ENCODE measurements at places on chromosomes 12 and 14.

DNA sequence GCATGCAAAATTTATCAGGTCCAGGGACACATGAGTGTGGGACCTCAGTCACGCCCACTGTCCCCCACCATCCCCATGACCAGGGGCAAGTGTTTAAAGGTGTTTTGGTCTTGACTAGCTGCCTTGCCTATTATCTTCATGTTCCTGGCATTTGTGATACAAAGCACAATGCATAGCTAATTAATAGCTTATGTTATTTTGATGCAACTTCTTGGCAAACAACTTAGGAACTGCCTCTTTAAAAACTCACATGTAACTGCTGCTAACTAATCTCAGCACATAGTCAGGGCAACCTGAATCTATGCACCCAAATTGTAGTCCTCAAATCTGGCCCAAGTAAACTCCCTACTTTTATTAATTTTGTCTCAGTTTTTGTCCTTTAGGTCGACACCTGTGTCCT is 7.4 kb upstream of the OR6J1 start:
- no peak for DNase-seq

DNA sequence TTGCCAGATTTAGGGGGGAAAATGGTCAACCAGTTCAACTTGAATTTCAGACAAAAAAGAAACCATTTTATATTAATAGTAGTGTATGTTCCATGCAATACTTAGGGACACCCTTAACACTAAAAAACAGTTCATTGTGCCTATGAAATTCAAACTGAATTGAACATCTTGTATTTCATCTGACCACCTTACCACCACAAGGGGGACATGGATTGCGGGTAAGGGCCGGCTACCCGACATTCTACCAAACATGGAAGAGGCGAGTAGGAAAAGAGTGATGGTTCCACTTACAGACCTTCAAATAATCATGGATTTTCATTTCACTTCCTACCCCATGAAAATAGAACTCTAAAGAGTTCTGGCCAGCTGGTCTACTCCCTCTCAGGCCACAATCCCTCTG is 10.3 kb upstream of the STK38L start:
- DNase-seq, result no peak

DNA sequence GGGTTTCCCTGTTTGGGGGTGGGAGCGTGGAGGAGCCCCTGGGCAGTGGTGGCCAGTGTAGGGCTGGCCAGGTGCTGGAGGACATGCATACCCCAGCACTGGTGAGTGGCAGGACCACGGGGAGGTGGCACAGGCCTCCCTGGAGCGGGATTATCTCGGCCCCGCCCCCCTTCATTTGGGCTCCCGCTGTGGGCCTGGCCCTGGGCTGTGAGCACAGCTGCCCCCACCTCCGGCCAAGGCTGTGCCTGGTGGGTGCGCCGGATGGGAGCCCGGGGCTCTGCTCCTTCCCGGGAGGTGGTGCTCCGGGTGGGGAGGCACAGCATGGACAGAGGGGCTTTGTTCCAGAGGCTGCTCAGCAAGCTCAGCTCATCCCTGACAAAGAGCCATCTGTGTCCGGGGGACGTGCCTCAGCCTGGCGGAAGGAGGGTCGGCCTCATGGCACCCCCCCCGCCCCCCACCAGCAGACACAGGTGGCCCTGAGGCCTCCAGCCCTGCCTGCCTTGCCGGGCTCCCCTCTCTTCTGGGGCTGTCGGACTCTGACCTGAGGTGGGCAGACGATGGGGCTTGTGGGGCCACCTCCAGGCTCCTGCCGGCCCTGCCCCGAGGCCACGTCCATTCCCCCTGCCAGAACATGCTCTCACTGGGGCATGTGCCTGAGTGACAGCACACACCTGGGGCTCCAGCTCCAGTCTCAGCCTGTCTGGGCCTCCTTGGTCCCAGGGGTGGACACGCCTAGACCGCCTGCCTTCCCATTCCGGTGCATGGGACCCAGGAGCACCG is 8.4 kb downstream of the TEDC1 start:
- DNase-seq, result no peak

DNA sequence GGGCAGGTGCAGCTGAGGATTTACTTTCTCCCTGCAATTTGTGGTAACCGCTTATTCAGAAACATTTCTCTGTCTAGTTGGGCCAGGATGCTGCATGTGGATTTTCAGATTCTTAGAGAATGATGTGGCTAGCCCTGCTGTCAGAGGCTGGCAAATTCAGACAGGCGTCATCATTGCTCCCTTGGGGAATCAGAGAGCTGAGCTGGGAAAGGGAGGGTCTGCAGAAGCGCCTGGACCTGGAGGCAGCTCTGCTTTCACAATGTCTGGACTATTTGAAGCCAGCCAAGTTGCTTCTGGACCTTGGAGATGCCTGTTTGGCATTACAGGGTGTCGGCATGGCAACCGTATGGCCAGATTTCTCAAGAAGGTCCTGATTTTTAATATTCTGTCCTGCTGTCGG is 3.4 kb downstream of the GALNT16 start:
- DNase-seq, result peak; percentile 19

- DNase-seq, result no peak
Measured at GRCh38 chr12:122437656-122438121, 15.2 kb upstream of the CLIP1 start.

GRCh38 chr14:47917344-47917954 is 242.0 kb upstream of the MDGA2 start:
- peak; percentile 9 for DNase-seq

DNA sequence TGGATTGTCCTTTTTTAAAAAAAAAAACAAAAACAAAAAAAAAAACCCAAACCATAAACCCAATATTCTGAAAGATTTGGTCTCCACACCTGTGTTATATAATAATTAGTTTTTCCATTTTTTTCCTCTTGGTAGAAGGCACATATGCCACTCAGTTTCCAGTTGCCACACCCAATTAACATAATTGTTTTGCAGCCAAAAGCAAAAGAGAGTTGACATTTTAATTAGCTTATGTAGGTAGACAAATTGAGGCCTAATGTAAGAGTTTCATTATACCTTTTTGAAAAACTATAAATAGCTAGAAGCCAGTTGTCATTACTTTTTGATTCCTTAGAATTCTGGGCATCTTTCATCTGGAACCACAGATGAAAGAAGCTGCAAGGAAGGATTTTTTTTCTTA is 21.0 kb downstream of the PTPN11 start:
- DNase-seq, result no peak

GRCh38 chr12:40727774-40728483 is 35.7 kb downstream of the CNTN1 start:
- DNase-seq, result no peak

GRCh38 chr12:72465940-72466630 is 193.9 kb downstream of the TRHDE start:
- no peak for DNase-seq

DNA sequence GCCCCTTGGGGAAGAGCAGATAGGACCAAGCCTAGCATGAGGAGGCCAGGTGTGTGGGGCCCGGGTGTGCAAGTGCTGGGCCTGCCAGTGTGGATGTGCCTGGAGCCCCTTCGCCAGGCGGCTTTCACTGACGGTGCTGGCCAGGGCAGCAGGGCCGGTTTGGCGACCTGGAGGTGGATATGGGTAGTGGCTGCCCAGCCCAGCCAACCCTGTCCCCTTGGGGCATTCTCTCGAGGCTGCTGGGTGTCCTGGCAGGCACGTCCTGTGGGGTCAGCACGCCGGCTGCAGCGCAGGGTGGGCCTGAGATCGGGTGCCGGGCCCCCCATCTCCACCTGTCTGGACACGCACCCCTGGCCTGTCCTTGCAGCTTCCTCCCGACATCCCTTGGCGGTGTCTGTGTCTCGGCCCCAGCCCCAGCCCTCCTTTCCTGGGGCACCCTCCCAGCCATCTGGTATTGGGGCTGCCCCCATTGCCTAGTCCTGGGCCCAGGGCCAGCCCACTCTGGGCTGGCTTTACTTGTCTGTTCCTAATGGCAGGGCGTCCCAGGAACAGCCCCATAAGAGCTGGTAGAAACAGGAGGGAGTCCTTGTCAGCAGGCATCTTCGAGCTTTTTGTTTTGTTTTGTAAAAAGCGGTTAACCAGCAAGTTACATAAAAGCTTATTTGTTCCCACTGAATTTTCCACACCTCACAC is 7.2 kb upstream of the CRIP2 start:
- no peak for DNase-seq

- DNase-seq, result no peak
Measured at GRCh38 chr12:31702047-31702446, 26.8 kb downstream of the AMN1 start.

- no peak for DNase-seq
Measured at GRCh38 chr12:64400041-64400440, 4.2 kb upstream of the XPOT start.

DNA sequence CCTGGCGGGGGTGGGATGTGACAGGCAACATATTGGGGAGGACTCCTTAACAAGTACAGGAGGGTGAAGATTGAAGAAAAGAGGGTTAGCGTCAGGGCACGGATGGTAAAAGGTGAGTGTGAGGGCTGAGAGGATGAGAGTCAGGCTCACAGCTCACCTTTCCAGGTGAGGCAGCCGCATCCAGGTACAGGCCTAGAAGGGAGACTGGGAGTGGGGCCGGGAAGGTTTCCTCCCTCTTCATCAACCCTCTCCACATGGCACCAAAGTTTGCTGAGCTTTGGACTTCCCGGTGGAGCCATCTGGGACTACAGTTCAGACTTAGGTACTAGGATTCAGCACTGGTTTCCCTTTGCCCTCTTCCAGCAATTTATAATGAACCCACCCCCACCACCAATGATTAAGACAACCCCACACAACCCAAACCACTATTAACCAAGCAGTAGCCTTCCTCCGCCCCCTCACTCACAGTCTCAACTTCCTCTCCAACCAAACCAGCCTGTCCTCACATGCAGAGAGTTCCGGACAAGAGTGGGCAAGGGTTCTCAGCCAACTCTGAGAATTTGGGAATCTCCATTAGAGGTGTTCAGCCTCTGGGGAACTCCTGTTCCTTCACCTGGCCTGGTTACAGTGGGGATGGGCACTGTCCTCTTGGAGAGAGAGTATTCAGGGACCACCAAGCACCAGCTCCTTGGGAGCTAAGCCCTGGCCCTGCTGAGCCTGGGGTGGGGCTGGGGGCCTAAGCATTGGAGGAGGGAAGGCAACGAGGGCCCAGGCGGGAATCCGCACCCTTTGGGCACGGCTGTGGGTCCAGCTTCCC is 2.4 kb upstream of the HOXC4 start:
- DNase-seq, result no peak

- no peak for DNase-seq
Measured at GRCh38 chr12:91555436-91556415, 373.1 kb upstream of the DCN start.

DNA sequence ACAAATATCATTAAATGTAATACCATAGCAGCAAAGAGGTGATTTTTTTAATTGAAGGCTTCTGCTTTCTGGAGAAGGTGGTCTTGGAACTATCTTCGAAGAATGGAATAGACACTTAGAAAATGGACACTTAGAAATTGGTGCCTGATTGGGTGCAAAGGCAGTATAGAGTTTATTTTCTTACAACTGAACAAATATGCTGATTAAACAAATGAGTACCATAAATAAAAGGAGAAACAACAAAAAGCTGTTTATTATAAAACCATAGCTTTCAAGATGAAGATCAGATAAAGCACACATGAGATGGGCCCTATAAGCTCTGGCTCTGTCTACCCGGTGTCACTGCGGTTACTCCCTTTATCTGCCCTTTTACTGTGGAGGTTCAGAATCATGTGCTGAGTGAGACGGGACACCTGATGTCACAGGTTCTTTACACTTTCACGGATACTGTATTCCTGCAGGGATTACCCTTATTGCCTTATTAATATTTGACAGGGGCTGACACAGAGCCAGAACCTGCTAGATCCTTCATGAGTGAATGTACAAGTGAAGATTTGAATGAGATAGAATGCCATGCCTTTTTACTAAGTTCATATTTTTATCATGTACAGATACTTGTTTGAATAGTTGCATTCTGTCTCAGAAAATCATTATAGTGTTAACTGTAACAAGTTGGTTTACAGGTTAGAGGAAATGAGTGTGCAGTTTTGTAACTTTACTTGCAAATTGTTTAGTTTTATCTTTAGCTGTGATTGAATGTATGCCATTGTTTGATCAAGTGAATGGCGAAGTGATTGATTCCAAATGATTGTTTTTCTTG is 477.5 kb upstream of the RGS6 start:
- no peak for DNase-seq

GRCh38 chr12:128698301-128698972 is 125.3 kb downstream of the SLC15A4 start:
- DNase-seq, result no peak

DNA sequence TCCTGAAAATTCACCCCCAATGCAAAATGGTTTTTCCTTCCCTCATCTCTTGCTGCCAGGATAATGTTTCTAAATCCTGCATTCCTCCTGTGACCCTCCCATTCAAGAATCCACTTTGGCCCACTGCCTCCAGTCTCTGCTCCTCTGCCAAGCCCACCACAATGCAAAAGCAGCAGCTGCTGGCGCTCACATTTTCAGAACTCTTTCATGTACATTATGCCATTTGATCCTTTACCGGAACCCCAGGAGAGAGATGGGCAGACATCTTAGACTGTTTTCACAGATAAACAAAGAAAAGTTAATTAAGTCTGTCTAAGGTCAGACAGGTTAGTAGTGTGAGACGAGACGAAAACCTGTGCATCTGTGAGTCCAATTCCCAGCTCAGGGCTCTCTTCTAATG is 12.9 kb downstream of the LRIG3 start:
- no peak for DNase-seq

DNA sequence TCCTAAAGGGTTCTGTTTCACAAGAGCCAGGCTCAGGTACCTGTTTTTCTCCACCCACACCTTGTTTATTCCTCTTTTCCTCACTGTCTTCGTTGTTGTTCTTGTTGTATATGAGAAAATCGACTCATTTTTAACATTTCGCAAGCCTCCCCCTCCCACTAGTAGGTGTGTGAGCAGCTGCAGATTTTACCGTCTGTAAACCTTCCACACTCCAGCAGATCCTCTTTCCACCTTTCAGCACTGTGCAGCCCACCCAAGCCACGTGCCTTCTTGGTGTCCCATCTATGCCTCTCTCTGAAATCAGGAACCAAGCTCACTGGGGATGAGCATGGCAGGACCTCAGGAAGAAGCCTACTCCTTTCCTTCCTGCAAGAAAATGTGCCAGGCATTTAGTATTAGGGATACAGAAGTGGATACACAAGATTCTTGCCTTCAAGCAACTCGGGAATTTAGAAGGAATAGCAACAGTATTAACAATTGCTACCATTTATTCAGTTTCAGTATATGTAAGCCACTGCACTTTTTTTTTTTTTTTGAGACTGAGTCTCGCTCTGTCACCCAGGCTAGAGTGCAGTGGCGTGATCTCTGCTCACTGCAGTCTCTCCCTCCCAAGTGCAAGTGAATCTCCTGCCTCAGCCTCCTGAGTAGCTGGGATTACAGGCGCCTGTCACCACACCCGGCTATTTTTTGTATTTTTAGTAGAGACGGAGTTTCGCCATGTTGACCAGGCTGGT is 113.6 kb downstream of the CHST11 start:
- no peak for DNase-seq

- no peak for DNase-seq
Measured at GRCh38 chr12:110725267-110725666, 17.4 kb downstream of the PPP1CC start.

All from NCI-H1092 (cell line).